Stimulated activated CD4-positive, alpha-beta T cell treated with anti-CD3 and anti-CD28 coated beads, Interleukin-1b, Interleukin-23, amount 100 ng/mL, for 1 hour (primary cell): ENCODE measurements at places on chromosomes 2 and 18.

- DNase-seq: no peak
Measured at GRCh38 chr2:50785816-50786215, 246.1 kb downstream of the NRXN1 start.

GRCh38 chr2:223076573-223076972, 24.6 kb downstream of the KCNE4 start:
- no peak for DNase-seq

- DNase-seq: no peak
Measured at GRCh38 chr18:54250846-54251261, 18.5 kb upstream of the POLI start.

GRCh38 chr18:59515147-59515546, 156.1 kb upstream of the LMAN1 start:
- no peak for DNase-seq

- DNase-seq: no peak
Measured at GRCh38 chr2:152920846-152921245, 202.4 kb downstream of the ARL6IP6 start.

- DNase-seq: no peak
Measured at GRCh38 chr2:150697596-150697995, 210.1 kb upstream of the RND3 start.

GRCh38 chr2:176755537-176756135, 457.0 kb upstream of the HNRNPA3 start:
- no peak for DNase-seq

GRCh38 chr2:113175736-113176695, 2.2 kb downstream of the PSD4 start:
- DNase-seq: no peak

DNA sequence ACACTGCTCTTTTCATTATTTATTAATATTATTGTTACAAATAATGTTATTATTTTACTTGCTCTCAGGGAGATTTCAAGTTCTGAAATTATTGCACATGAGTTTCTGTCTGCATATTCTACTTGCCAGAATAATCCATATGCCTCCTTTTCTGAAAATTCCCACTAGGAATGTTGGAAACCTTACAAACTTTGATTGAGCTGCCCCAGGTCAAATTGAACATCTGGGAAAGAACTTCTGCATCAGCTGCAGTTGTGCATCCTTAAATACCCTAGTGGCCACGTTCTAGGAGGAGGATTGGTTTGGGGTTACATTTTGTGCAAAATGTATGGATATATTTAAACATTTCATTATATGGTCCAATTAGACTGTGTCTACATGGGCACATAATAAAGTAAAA, 1302.7 kb upstream of the PIK3C3 start:
- DNase-seq: no peak

DNA sequence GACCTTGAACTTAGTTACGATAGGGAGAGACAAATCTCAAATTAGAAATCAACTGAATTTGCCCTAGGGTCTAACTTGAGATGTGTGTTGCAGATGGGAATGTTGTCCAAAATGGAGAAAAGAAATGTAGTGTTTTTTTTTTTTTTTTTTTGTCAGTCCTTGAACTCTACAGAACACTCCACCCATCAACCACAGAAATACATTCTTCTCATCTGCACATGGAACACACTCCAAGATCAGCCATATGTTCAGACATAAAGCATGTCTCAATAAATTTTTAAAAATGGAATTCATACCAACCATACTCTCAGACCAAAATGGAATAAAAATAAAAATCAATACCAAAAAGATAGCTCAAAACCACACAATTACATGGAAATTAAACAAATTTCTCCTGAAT, 526.5 kb downstream of the FBXO15 start:
- no peak for DNase-seq

DNA sequence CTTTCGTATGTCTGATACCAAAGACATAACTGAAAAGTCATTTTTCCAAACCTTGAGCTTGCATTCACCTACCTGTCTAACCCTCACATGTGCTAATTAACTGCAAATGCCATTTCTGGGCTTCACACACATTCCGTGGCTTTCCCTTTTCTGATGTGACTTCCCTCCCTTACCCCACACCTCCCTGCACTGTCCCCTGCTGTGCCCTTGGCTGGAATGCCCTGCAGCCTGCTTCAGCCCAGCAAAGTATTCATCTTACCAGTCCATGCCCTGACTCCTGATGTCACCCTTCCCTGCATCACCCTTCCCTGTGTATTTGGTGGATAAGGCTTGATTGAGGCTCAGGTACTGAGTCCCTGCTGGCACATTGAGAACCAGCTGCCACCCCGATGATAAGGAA, 12.2 kb downstream of the RETSAT start:
- no peak for DNase-seq

DNA sequence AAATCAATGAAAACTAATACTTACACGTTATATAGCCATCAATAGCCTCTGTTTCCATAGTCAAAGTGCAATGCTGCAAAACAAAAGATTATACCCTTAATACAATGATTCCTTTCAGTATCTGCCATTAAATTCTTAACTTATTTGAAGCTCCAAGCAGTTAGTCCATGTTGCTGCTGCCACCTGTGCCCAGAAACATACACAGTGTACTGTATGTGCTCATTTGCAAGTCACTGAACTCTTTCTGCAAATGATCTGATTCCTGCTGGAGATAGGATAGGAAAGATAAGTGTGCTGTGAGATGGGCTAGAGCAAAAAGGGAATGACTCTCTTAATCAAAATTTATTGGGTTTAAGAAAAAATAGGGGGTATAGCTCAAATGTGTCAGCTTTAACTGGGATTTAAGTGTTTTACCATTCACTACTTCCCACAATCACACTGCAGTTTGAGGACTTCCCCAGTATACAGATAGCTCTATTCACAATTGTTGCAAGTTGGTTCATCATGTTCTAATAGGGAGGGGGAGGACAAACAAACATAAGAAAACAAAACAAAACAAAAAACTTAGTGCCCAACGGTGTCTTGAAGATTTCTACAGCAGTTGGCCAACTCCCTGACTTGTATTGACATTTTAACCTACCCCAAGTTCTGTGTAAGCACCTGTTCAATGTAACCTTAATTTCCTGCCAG, 2.7 kb downstream of the IKZF2 start:
- no peak for DNase-seq

- no peak for DNase-seq
Measured at GRCh38 chr2:54330926-54331835, 75.2 kb upstream of the TSPYL6 start.

GRCh38 chr2:240498958-240499260, 58.9 kb downstream of the ANKMY1 start:
- DNase-seq: no peak

GRCh38 chr2:43402452-43402937, 176.1 kb upstream of the ZFP36L2 start:
- DNase-seq: no peak

DNA sequence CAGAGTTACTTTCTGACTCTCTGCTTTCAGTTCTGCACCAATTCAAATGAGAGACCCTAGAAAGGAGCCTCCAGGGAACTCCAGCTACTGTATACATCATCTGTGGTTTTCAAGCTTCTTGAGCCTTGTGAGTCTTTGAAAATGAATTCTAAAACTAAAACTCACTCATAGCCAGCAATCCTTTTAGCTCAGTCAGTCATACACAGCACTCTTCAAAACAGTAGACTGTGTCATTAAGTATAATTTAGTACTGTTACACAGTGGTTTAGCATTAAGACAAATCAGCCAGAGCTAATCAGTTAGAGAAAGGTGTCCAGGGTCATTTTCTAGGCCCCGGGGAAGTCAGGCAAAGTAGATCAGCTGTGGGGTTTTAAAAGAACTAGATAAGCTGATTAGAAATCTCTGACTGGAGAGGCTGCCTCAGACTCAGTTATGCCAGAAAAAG, 322.1 kb upstream of the THUMPD2 start:
- no peak for DNase-seq

- no peak for DNase-seq
Measured at GRCh38 chr2:67258831-67259230, 138.3 kb upstream of the ETAA1 start.

GRCh38 chr18:57231864-57232263, 85.0 kb downstream of the BOD1L2 start:
- DNase-seq: no peak

DNA sequence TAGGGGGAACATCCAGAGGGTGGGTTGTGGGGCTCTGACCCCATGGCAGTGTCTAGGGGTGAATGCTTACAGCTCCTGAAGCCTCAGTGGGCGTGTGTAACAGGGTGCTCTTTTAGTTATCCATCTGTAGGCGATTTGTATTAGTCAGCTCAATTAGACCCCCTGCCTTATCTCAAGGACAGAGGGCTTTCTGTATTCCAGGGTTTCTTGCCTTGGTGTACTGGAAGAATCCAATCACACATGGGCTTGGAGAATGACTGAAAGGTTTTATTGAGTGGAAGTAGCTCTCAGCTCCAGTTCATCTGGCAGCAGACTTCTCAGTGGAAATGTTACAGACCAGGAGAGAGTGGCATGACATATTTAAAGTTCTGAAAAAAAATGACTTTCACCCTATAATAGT, 334.0 kb upstream of the GCFC2 start:
- no peak for DNase-seq

GRCh38 chr2:11480859-11481258, 14.9 kb upstream of the E2F6 start:
- DNase-seq: no peak

DNA sequence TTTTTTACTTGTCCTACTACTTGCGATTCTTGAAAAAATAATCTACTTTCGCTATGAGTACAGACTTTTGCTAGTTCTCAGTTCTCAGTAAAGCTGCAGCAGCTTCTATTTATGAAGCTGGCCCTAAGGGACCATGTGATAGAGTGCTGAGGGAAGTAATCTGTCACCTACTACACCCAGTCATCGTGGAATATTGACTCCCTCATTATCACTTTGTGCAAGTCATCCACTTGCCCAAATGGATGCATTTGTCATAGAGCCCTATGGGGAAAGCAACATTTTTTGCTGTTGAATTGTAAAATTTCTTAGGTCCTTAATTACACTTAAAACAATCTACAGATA, 1919.8 kb downstream of the SUCLG1 start:
- no peak for DNase-seq

- DNase-seq: no peak
Measured at GRCh38 chr2:205495819-205496218, 186.5 kb upstream of the NRP2 start.

DNA sequence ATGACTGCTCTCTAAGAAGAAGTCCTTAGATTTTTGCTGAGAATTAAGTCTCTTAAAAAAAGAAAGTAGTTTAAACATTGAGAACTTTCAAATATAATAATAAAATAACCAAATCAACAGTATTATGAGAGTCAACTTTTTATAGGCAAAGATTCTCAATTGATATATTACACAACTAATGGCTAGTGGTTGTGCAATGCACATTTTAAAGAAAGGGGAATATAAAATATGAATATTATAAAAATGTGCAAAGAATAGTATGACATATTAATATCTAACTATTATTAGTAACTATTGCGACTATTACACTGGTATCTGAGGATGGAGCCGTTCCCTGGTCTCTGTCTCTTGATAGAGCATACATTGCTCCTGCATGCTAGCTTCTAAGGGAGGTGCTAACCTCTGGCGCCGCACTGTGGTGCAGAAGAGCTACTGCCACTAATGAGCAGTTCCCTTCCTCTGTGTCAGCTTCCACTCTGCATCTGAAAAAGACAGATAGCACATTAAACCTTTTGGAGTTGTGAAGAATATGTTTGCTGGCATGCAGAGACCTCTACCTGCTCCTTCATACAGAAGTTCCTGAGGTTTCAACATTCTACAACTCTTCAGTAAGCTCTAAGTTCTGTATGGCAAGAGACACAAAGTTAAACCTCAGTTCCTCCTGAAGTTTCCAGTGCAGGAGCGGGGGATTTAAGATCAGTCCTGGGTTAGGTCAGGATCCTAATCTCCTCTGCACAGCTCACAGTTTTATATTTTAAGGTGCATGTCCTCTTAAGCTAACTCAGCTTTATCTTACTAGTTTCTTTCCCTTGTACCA, 3.5 kb upstream of the SLC9A2 start:
- no peak for DNase-seq

- DNase-seq: no peak
Measured at GRCh38 chr2:23435250-23436035, 50.5 kb downstream of the KLHL29 start.
